ENCODE measurements at places on chromosomes 11 and 22.
A peak's percentile ranks its signal among the peaks of the same experiment; 100 is the strongest.

GRCh38 chr22:38346506-38346905 lies 29.3 kb upstream of the CSNK1E start:
- DNase-seq, result peak; percentile 6

- DNase-seq, result no peak
These were observed 548.2 kb downstream of the TBC1D22A start for GRCh38 chr22:47310601-47311000.

DNA sequence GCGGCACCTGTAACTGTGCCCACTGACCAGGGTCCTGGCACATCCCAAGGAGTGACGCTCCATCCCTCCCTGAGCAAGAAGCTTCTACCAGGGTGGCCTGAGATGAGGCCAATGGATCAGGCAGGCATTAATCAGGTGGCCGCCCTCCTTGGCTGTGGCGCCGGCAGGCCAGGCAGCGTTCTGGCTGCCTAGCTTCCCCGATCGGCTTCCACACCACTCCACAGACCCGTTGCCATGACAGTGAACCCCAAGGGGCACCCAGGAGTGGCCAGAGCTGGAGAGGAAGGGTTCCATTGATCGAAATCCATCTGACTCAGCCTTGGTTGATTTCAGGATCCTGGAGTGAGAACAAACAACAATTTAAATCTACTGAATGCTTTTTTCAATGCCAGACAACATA lies 20.5 kb downstream of the LRRC55 start:
- no peak for DNase-seq

DNA sequence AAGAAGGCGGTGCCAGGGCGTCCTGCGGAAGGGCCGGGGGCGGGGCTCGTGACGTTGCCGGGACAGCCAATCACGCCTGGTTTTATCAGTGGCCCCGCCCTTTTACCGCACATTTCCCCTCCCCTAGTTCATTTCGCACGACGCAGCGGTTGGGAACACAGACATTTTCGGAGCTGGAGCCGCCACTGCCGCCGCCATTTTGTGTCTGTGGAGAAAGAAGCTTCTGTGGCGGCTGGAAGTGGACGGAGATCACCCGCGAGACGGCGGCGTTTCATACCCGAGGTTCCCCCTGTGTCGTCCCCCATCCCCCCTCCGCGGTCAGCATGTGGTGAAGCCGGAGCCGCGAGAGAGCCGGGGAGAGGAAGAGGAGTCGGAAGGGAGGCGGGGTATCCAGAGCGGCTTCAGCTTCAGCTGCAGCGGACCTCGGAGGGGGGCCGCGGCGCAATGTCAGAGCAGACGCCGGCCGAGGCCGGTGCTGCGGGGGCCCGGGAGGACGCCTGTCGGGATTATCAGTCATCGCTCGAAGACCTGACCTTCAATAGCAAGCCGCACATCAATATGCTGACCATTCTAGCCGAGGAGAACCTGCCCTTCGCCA lies at the start of gene PCF11:
Gene PCF11 (plus strand): TSS at position 136 of the 598 bp plus-strand sequence. CDS start 309 bp downstream, at position 445.
- no peak for DNase-seq

- peak; percentile 93 for DNase-seq
These were observed at the start of gene TRMT112 for GRCh38 chr11:64317325-64317960. Gene TRMT112 (minus strand): TSS chr11:64317559. CDS start chr11:64317526, 33 bp downstream.

GRCh38 chr22:33565580-33565995 lies 354.7 kb downstream of the LARGE1 start:
- DNase-seq, result no peak

- peak; percentile 91 for DNase-seq
These were observed 14.0 kb downstream of the RAC2 start for GRCh38 chr22:37229805-37230672.

DNA sequence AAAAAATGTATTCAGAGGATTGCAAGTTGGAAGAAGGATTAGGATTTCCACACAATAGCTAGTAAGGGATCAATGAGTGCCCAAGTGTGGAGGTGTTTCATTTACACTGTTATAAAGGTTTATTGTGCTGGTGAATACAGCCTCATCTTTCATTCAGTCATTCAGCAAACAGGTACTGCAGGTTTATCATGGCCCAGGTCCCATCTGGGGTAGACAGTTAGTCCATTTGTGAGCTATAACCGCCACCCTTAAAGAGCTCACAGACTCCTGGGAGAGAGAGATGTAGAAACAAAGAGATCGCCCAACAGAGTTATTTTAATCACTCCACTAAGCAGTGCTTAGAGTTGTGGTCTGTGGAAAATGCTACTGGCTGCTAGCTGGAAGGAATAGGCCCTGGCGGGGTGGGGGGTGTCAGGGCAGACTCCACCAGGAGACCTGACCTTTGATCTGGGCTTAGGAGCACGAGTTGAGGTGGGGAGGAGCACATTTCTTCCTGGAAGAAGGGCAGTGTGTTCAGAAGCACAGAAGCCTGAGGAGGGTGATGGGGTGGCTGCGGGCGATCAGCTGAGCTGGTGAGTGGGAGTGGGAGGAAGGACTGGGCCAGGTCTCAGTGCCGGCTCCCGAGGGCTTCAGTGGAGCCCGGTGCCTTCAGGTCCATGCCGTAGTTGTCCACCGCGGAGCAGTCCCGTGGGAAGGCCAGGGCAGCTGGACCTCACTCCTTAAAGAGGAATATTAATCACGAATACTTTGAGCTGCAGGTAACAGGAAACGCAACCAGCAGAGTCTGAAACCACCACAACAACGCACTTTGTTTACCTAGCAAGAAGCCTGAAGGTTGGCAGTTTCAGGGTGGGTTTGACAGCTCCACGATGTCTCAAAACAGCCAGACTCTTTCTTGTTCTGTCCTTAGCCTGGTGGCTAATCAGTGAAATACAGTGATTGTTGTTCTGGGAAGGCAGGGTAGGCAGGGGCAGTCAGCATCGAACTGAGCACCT lies 11.2 kb downstream of the TOM1 start:
- DNase-seq, result peak; percentile 20

GRCh38 chr11:7031471-7031871 lies 11.2 kb downstream of the NLRP14 start:
- DNase-seq, result no peak

DNA sequence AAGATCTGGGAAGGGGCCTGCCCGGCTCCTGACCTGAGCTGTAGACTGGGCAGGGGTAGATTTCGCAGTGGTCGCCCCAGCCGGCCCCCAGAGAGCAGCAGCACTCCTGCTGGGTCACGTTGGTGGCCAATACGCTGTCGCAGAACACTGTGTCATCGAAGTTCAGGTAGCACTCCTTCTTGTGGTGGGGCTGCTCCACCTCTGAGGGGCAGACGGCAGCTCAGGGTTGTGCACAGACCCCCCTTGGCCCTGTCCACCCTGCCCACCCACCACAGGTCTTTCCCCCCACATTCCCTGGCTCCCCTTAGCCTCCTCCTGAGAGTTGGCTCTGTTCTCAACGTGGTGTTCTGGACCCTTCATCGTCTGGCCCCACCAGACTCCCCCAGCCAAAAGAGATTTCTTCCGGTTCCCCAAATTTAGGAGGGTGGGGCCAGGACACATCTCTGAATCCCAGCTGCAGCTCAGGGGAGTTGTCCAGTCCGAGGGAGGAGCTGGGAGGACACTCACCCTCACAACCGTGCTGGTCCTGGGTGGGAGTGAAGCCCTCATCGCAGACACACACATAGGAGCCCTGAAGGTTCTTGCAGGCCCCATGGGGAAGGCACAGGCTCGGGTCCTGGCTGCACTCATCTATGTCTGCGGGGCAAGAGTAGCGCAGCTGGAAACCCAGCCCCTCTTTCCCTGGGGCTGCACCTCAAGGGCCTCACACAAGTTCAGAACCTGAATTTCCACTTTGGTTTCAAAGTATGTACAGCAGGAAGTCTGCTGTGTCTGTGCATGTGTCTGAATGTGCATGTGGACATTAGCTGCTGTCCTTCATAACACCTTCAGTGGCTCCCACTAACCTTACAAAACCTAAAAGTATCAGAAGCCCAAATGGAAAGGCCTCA lies 16.5 kb downstream of the SCYL1 start:
- no peak for DNase-seq

DNA sequence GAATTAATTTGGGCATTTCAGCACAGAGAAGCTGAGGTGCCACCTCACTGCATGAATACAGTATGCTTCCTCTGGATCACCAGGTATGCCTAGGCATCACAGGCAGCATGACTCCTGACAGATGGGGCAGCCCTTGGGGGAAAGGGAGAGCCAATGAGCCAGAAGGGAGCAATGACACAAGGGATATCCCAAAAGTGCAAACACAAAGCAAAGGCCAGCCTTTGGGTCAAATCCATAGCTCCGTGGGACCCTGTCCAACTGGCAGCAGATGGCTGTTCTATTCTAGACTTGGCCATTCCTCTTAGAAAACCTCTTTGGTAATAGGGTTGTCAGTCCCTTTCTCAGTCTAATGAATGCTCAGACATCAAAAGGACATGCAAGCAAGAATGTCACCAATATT lies 73.3 kb downstream of the SERGEF start:
- no peak for DNase-seq

DNA sequence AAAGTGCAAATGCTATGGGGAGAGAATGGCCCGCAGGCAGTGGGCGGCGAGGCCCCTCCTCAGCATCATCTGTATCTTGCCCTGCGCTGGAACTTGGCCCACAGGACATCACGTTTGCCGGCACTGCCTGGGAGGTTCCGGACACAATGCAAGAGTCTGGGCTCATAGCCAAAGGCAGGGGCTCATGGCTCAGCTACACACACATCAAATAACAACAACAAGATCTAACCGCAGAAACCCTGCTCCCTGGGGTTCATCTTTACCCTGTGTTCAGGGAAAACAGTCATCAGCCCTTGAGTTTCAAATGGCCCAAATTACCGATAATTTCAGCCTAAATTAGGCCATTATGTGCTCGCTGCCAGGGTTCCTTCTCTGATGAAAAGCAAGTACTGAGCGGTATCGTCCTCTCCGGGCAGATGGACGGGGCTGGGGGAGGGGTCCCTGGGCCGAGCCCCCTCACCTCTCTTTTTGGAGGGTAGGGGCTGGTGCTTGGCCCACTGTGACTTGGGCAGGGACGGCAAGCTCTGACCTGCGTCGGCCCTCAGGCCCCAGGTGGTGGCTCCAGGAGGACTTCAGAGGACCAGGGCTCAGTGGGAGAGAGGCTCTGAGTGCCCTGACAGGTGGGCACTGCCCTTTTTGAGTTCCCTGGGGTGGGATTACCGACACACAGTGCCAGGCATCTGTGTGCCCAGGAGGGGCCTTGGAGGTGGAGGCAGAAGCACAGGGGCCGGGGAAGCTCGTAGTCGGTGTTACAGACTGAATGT lies 25.0 kb upstream of the GAL start:
- DNase-seq, result no peak

GRCh38 chr11:69007975-69008381 lies 5.1 kb downstream of the MRGPRF start:
- no peak for DNase-seq

DNA sequence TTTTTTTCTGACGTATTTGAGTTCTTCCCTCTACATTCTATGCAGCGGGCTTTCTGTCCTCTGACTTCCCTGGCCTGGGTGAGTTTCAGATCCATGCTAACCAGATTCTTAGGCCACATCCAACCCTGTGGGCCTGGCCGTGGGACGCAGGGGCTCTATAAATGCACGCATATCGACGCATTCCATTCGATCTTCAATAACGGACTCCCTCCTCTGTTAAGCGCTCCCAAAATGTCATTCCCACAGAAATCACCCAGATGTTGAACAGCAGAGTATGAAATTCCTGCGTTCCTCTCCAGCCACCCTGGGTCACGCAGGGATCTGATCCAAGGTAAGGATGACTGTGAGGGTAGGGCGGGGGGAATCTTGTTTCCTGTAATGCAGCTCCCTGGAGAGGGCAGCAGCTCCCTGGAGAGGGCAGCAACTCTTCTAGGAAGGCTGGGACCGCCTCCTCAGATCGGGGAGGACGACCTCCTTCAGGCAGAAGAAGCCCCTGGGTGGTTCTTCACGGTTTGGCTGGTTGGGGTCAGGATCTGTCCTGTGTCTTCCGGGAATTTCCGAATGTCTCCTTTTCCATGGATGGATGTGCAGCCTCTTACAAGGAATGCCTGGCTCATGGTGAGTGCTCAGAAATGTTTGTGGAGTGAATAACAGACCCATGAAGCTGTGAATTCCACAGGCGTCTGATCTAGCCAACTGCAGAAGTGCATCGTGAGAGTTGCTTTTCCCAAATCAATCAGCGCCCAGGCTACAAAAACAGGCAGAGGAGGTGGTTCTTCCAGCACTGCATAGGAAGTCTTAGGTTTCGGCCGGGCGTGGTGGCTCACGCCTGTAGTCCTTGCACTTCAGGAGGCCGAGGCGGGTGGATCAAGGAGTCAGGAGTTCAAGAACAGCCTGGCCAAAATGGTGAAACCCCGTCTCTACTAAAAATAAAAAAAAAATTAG lies 12.2 kb downstream of the MRGPRD start:
- no peak for DNase-seq

DNA sequence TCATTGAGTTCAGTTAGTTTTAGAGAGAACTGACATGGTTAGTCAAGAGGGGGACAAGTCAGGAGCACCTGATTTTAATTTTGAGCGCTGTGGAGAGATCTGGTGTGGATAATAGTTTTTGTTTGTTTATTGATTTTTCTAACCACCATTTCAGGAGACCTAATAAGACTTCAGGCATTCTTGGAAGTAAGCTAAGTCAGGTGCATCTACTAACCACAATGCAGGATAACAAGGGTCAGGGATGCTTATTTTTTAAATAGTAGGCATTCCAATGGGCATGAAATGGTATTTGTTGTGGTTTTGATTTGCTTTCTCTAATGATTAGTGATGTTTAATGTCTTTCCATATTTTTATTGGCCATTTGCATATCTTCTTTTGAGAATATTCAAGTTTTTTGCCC lies 212.1 kb downstream of the NAV2 start:
- no peak for DNase-seq

- DNase-seq, result no peak
These were observed 3.8 kb upstream of the SCGB1D1 start for GRCh38 chr11:62186195-62186594.

DNA sequence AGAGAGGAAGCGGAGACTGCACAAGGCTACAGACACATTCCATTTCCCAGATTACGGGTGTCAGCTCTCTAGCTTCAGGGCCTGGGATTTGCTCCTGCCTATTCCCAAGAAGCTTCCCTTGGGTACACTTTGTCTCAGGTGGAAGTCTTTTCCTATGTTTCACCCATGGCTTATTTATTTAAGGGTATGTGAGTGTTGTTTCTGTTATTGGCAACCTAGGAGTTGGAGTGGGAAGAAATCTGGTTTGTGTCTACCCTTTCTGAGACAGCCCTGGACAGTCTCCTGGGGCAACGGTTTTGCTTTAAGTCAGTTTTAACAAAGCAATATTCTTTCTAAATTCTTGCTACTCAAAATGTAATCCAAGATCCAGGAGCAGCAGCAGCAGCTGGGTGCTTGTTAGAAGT lies 127.0 kb downstream of the MICAL2 start:
- DNase-seq, result no peak

DNA sequence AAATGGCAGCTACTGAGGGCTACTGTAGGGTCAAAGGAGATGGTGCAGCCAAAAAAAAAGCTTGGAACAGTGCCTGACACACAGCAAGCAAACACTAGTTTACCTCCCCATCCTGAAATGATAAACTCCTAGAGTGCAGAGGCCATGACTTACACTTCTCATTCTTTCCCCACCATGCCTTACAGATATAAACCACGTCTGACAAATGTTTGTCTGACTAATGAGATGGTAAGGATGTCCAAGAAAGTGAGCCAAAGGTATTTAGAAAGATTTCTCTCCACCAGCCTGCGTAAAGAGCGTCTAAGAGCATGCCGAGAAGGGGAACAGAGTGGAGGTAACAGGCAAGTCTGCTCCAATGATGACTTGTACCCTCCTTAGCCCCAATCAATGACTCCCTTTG lies 99.0 kb downstream of the LARGE1 start:
- no peak for DNase-seq

GRCh38 chr11:69213316-69213715 lies 57.6 kb downstream of the SMIM38 start:
- peak; percentile 36 for DNase-seq

Data from activated T-cell treated with anti-CD3 and anti-CD28 coated beads, Interleukin-2, amount 50 U/mL, for 48 hours (primary cell).